ENCODE measurements at places on chromosomes 4 and X.

DNA sequence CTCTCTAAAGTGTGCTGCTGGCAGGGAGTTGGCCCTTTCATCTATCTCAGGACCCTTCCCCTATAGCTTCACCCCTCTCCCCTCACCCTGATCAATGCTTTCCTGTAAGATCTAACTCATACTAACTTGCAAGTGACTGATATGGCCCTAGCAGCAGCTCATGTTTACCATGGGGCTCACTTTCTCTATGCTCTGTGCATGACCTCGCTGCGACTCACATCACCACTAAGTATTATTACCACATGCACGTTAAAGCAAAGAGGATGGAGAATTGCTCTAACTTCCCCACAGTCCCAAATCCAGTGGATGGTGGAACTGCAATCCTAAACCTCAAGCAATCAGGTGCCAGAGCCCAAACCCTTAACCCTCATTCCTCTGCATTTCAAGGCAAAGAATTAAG is 626.6 kb downstream of the MID1IP1 start:
- DNase-seq, result no peak

DNA sequence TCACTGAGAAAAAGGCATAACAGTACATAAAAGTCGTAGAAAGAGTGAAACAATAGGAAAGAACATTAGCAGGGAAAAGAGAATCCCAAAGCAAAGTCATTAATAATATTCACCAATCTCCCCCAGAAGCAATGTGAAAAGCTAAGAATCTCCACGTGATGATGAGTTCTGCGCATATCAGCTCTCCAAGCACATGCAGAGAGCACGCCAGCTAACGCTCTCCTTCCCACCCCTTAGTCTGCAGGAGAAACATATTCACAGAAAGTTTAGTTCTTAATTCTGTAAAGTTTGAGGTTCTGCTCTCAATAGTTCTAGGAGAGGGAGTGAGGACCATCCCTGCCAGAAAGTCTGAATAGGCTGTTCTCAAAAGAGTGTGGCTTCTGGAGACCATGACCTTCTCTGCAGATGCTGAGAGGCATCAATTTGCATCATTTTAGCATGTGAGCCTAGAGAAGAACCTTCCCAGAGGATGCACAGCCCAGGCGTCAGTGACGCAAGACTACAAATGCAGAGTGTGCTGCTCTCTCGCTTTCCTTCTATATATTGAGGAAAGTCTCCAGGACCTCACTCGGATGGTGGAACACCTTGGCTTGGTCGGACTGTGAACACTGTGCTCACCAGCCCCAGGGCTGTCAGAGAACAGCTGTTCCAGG is 51.3 kb upstream of the AFAP1 start:
- DNase-seq, result no peak

- no peak for DNase-seq
These were observed 50.8 kb downstream of the ZFYVE28 start for GRCh38 chr4:2367626-2368025.

GRCh38 chrX:63656871-63657580 is 128.0 kb downstream of the ARHGEF9 start:
- no peak for DNase-seq

GRCh38 chr4:1579001-1579900 is 104.9 kb downstream of the FAM53A start:
- peak; percentile 65 for DNase-seq

GRCh38 chrX:129125122-129125914 is 398.0 kb downstream of the SMARCA1 start:
- DNase-seq, result no peak

DNA sequence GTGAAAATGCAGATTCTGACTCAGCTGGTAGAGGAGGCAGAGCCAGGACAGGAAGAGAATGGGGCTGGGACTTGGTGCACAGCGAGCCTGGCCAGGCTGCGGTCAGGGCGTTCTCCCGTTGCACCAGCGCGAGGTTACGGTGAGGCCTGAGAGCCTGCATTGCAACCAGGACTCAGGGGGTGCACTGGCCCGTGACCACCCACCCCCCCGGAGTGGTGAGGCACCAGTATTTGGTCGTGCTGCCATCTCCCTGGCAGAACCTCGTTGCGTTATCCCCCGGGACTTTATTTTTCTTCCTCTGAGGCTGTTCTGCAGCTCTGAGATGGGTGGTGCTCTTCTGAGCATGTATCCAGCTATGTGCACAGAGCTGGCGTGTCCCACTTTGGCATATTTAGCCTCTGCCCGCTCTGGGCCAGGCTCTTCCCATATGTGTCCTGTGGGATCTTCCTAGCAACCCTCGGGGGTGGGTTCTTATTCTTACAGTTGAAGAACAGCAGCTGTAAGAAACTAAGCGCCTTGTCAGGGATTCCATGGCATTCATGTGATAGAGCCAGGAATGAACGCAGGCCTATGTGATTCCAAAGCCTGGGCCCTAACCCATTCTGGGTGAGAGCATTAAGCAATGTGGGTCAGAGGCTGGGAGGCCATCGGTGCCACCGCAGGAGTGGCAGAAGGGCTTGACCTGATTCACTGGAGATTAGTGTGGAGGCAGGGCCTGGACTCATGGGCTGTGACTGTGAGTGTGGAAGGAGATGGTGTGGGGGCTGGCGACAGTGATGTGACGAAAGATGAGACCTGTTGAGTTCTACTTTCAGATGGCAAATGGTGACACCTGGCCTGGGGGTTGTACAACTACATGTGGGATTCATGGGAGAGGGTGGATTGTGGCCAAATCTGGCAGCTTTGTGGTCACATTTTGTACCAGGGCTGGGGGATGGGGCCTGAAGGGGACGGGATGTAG is 3.1 kb downstream of the TADA2B start:
- no peak for DNase-seq

GRCh38 chr4:156193800-156194199 is 240.1 kb upstream of the CTSO start:
- no peak for DNase-seq

DNA sequence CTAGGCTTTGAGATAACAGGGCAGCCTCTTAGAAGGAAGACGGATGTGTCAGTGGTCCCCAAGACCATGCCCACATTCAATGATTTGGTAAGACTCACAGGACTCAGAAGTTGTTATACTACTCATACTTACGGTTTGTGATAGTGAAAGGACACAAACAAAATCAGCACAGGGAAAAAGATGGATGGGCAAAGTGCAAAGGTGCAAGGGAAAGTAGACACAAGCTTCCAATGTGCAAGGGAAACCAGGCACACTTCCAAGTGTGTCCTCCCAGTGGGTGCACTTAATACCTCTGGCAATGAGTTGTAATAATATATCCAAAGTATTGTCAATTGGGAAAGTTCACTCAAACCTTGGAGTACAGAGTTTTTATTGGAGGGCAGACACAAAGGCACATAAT is 53.8 kb upstream of the VCX start:
- DNase-seq, result no peak

- DNase-seq, result no peak
These were observed 8.4 kb upstream of the OPN1LW start for GRCh38 chrX:154135458-154136229.

GRCh38 chrX:49178537-49178936 is 6.8 kb downstream of the PLP2 start:
- no peak for DNase-seq

- DNase-seq, result no peak
These were observed 36.3 kb downstream of the OPHN1 start for GRCh38 chrX:68396953-68397352.

DNA sequence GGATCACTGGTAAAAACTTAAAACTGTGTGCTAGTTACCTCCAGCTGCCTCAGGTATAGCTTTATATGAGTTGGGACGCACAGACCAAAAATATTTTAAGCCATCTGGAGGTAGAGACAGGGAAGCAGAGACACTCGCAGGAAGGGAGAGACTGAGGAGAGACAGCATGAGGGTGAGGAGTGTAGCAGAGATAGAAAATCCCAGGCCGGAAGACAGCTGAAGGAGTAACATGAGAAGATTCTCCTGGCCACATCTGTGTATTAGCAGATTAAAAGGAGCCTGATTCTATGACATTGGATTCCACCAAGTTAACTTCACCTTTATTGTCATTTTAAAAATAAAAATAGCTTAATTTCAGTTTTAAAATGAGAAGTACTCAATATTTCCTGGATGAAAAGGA is 84.3 kb downstream of the PDLIM5 start:
- no peak for DNase-seq

DNA sequence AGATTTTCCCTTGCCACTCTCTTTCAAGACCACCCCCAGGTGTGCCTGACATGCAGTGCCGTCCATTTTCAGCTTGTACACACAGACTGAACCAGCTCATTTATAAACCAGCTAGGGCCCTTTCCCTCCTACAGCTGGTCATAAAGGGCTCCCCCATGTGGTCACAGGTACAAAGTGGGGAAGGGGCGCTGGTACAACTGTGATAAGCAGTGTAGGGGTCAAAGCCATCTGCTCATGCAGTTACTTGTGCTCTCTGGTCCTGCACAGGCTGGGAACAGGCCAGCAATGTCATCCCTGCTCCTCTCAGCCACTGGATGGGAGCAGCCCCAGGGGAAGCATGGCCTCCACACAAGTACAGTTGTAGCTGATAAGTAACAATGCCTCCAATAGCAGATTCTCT is 20.6 kb downstream of the GABRQ start:
- DNase-seq, result no peak

- DNase-seq, result no peak
These were observed 197.1 kb upstream of the FGF13 start for GRCh38 chrX:138908577-138908976.

- no peak for DNase-seq
These were observed 36.6 kb upstream of the PTPN13 start for GRCh38 chr4:86557526-86557925.

GRCh38 chr4:26238778-26239679 is 81.8 kb upstream of the RBPJ start:
- no peak for DNase-seq

GRCh38 chr4:155426953-155427352 is 50.2 kb upstream of the MAP9 start:
- DNase-seq, result no peak

DNA sequence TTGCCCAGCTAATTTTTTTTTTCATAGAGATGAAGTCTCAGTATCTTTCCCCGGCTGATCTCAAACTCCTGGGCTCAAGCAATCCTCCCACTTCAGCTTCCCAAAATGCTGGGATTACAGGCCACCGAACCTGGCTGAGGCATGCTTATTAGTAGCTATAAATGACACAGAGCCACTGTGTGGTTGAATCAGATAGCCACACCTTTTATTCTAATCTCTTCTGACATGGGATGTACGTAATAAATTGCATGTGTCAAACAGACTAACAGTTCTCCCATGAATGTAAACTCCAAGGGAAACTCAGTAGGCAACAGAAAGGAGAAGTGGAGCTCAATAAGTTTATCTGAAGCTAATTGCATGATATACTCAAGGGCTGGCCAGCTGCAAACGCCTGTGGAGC is 139.8 kb upstream of the VCX3A start:
- DNase-seq, result no peak

DNA sequence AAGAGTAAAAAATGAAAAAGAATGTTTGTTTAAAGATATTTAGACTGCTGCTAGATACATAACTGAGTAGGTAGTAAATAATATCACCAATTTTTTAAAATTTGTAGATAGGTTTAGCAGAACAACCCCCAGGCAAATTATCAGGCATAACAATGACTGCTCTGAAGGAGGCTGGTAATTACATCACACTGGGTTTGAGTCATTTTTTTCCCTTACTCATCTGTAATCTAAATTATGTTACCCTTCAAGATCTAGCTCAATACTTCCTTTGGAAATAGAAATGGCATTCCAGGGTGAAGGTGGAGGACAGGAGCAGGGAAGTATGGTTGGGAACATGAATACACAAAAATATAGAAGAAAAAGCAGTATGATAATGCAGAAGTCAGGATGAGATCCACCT is 431.6 kb upstream of the MAOA start:
- DNase-seq, result no peak

DNA sequence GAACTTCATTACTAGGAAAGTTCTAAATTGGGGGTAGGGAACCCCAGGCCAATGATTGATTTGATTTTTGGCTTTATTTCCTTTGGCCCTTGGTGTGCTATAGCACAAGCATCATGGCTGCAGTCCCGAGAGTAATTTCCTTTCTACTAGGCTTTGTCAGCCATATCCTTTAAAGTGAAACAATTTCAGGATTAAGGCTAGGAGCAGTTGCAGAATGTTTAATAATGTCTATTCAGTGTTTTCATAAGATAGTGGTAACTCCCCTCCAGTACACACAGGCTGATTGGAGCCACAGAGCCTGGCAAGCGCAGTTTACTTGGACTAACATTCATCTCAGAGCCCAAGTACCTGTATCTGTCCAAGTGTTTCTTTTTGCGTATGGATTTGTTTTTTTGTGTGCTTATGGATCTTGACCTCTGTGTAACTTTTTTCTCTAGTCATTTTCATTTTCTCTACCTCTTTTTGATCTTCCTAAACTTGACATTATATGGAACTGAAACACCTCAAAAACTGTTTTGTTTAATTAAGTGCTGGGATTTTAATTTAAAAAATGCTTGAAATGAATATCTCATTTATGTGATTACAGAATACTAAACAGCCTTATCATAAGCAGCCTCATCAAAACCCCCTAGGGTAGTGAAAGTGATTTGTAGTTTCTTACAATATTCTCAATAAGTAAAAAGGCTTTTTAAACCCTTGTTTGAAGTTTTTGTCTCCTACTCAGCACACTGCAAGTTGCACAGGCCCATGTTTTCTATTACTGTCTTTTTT is 7.5 kb downstream of the STIM2 start:
- no peak for DNase-seq

- DNase-seq, result no peak
These were observed 63.8 kb downstream of the EFNB1 start for GRCh38 chrX:68892651-68893050.

DNA sequence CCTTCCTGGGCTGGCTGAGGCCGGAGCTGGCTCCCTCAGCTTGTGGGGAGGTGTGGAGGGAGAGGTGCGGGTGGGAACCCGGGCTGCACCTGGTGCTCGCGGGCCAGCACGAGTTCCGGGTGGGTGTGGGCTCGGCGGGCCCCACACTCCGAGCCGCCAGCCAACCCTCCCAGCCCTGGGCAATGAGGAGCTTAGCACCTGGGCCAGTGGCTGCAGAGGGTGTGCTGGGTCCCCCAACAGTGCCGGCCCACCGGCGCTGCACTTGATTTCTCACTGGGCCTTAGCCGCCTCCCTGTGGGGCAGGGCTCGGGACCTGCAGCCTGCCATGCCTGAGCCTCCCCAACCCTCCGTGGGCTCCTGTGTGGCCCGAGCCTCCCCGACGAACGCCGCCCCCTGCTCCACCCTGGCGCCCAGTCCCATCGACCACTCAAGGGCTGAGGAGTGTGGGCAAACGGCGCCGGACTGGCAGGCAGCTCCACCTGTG is 182.7 kb upstream of the PAQR3 start:
- no peak for DNase-seq

GRCh38 chrX:3176439-3176820 is 135.2 kb downstream of the ARSF start:
- DNase-seq, result no peak

GRCh38 chr4:141706445-141706844 is 70.1 kb downstream of the IL15 start:
- DNase-seq, result no peak

DNA sequence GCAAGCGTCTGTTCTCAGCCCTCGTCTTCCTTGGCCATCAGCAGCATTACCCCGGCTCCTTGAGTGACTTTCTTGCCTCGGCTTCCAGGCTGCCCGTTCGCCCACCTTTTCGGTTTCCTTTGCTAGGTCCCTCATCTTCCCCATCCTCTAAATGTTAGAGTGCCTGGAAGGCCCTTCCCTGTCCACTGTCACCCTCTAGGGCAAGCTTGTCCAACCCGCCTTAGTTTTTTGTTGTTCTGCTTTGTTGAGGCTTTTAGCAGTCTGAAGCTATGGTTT is 62.7 kb downstream of the TBC1D14 start:
- no peak for DNase-seq

Measured in stimulated activated CD4-positive, alpha-beta T cell treated with anti-CD3 and anti-CD28 coated beads, TNF-alpha, amount 100 ng/mL, for 4 hours (primary cell).